ENCODE measurements at places on chromosomes 2 and 18.

DNA sequence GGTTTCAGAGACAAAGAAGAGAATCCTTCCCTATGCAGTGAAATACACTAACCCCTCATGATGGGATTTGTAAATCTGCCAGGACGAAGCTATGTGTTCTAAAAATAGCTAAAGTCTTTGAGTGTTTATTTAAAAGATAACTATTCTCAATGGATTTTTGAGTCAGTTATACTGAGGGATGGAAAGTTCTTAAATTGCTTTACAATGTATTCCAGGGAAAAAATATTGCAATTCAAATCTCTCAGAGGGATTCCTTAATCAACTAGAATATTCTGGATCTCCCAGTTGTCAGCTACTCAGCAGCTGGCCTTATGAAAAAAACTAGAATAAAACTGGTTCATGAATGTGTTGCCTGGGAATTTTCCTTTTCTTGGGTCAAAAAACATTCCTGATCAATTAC lies 312.4 kb downstream of the PLCL1 start:
- no peak for DNase-seq

GRCh38 chr2:159840616-159841015 lies 42.6 kb upstream of the CD302 start:
- no peak for DNase-seq

DNA sequence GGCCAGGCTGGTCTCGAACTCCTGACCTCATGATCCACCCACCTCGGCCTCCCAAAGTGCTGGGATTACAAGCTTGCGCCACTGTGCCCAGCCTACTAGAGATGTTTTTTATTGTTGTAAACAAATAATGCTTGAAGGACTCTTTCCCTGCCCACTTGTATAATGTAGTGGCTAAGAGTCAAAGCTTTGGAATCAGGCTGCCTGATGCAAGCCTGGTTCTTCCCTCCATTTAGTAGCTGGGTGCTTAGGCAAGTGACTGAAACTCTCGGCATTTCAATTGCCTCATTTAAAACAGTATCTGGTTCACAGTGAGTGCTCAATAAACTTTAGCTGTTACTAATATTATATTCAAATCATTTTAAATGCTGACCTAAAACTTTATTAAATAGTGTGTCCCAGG lies 264.0 kb upstream of the FBXO11 start:
- no peak for DNase-seq

DNA sequence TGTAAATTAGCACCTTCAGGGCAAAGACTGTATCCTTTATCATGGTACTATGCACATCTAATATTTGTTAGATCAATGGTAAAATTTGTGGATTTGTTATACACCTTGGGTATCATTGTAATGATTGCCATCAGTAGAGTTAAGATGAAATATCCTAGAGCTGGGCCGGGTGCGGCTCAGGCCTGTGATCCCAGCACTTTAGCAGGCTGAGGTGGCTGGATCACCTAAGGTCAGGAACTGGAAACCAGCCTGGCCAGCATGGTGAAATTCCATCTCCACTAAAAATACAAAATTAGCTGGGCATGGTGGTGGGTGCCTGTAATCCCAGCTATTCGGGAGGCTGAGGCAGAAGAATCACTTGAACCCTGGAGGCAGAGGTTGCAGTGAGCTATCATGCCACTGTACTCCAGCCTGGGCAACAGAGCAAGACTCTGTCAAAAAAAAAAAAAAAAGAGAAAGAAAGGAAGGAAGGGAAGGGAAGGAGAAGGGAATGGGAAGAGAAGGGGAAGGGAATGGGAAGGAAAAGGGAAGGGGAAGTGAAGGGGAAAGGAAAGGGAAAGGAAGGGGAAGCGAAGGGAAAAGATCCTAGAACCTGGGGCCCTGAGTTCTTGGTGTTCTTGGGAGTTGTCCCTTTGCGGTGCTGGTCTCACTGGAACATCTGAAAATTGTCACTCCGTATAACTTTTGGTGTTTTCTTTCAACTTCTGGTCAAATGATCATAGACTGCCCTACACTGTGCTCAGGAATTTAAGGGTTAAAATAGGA lies 71.1 kb upstream of the NEUROD1 start:
- no peak for DNase-seq

DNA sequence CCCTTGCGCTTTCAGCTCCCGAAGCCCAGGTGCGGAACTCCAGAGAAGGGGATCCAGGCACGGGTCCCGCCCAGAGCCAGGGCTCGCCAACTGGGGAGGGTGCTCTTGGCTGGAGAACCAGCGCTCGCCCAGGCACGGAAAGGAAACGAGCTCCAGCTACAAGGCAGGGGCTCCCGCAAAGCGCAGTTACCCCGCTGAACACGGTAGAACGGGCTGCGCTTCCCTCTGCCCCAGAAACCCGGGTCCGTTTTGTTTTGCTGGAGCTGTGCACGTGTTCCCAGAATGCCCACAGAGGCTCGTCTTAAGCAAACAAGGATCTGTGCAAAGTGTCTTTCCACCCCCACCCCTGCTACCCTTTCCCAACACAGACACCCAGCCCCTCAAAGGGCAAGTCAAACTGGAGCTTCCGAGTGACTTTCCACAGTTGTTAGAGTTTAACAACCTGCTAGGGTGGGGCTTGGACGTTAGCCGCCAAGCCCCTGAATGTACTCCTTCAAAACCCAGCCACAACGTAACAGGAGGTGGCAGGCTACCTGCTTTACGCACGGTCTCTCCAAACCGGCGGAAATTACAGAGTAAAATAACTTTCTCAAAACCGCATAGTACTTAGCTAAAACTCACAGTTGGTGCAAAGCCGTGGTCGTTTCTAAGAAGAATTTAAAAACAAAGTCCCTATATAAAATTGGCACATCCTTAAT lies 775 bp downstream of the RNF125 start:
- peak; percentile 54 for DNase-seq

DNA sequence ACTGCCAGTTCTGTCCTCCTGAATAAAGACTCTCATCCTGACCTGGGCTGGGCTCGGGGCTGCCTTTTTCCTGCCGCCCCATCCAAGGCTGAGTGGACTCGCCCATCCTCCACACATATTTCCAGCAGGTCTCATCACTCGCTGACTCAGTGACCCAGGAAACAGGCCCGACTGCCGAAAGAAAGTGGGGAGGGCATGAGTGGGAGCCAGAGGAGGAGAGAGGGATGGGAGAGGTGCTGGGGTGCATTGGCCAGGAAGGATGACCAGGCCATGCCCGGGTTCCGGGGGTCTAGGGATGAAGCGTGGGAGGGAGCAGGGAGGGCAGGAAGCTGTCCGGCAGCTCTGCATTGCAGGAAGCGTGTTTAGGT lies 66.7 kb downstream of the TWIST2 start:
- DNase-seq, result no peak

DNA sequence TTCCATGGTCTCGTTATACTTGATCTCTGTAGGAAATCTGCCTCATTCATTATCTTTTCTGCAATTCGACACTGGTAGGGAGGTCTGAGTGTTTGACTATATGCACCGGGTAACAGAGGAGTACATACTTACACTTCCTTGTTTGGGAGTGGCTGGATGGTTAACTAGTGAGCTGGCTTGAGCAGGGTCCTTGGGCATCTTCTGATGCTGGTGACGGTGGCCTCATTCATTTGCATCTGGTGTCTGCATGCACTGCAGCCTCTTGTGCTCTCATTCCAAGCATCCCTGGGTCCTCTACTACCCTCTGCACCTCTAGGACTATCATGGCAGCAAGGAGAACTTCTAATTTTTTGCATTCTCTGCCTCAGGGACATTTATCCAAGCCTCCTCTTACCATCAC lies 100.0 kb upstream of the TCF4 start:
- DNase-seq, result no peak

GRCh38 chr2:16248571-16249105 lies 308.3 kb downstream of the MYCN start:
- DNase-seq, result no peak

DNA sequence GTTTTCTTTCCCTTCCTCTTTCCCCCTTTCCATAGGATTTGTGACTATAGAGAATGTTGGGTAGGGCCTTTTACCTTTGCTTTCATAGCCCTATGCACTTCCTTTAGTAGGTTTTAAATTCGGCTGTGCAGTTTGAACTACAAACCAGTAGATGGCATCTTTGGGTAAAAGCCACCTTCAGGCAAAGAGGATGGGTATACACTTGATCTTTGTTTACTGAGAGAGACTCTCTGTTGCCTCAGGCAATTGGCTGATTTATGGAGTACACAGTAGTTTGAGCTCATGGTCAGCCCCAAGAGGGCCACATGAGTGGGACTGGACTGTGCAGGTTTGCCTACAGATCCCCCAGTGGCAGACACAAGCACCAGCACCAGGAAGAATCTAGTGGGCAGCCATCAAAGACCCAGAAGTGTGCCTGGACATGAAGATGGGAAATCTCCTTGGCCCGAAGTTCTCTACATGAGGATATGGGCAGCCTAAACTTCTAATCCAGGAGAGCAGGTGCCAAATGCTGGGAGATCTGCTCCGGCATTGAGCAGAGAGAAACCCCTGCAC lies 1304.3 kb upstream of the DDX18 start:
- DNase-seq, result no peak

DNA sequence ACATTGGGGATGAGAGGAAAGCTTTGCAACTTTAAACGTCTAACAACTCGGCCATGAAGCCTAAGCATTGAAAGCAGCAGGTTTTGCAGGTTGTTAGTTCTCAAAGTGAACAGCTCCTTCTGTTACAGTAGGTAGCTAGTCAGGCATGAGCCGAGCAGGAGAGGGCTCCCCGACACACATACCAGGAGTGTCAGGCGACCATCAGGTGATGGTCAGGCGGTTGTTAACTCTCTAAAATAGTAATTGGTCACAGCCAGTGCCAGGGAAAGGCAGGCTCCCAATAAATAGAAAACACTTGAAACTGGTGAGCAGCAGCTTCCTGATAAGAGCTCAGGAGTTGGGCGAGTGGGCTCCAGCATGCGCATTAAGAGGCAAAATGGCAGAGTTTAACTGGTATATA lies 53.5 kb upstream of the DAPL1 start:
- DNase-seq, result no peak

GRCh38 chr2:206392118-206392517 lies 51.2 kb upstream of the ADAM23 start:
- peak; percentile 8 for DNase-seq

DNA sequence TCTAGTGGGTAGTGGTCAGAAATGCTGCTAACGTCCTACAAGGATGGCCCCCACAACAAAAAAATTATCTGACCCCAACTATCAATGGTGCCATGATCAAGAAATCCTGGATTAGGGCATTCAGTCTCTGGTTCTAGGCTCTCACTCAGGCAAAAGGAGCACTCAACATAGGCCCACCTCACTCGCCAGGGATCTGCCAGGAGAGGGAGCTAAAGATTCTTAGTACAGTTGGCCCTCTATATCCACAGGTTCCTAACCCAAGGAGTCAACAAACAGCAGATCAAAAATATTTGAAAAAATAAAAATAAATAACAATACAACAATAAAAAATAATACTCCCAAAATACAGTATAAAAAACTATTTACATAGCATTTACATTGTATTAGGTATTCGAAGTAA lies 10.0 kb downstream of the SLC4A5 start:
- DNase-seq, result peak; percentile 7

DNA sequence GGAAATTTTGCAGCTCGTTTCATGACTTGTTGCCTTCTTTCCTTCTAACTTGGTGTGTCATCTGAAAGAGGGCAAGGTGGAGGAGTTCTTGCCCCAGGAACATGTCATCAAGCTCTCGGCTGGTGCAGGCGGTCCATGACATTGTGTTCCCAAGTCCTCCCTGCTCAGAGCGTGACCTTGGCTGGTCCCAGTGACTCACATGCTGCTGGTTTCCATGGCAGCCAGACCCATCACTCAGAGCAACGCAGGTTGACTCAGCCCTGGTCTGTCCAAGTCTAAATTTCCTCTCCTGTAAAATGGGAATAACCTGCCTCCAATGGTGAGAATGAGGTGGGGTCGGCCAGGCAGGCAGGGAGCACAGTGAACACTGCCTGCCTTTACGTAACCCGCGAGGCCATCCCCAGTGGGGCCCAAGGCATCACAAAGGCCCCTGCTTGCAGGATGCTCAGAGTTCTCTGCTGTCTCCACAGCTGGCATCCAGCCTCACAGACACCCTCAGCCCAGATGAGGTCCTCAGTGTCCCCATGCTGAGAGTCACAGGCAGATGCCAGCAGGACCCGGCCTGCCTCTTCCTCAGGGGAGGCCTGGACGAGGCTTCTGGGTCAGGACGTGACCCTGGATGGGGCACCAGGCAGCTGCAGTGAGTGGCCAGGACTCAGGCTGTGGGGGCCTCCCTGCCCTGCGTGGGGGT lies 143.7 kb downstream of the TPO start:
- DNase-seq, result no peak

- DNase-seq, result no peak
Measured at GRCh38 chr2:205792908-205793307, 110.6 kb downstream of the NRP2 start.

DNA sequence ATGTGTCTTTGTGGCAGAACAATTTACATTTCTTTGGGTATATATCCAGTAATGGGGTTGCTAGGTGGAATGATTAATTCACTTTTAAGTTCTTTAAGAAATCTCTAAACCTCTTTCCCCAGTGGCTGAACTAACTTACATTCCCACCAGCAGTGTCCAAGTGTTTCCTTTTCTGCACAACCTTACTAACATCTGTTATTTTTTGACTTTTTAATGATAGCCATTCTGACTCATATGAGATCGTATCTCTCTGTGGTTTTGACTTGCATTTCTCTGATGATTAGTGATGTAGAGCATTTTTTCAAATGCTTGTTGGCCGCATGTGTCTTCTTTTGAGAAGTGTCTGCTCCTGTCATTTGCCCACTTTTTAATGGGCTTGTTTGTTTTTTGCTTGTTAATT lies 43.1 kb upstream of the PTH2R start:
- no peak for DNase-seq

DNA sequence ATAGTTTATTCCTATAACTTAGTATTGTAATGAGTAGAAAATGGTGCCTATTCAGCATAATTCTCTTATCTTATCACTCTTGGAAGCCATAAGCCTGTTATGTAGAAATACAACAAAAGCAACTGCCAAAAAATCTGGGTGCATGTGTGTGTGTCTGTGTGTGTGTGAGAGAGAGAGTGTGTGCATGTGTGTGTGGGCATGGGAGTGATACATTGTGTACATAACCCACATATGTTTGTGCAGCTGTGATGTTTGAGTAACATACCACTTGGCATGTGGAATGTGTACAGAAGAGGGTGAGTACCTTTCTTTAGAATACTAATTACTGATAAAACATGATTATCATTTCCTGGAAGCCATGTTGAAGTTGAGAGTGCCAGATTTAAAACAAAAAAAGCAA lies 642.3 kb upstream of the SYT4 start:
- DNase-seq, result no peak

GRCh38 chr2:59018737-59019136 lies 777.6 kb upstream of the FANCL start:
- no peak for DNase-seq

GRCh38 chr2:143553261-143553660 lies 424.0 kb downstream of the ARHGAP15 start:
- DNase-seq, result peak; percentile 14

DNA sequence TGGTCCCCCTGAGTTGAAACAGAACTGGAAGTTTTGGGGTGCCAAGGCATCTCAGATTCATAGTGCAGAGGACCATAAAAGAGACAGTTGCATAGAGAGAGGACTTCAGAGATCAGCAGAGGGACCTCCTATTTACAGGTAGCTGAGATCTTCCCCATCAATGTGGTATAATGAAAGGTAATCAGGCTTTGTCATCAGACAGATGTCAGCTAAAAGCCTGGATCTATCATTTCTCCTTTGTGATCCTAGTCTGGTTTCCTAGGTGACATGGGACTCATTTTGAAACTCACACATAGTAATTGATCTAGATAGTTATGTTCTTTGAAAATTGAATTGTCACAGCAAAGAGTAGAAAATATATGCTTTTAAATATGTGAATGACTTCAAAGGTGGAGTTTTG lies 443.5 kb upstream of the MAP2 start:
- DNase-seq, result no peak

Measured in activated naive CD8-positive, alpha-beta T cell treated with anti-CD3 and anti-CD28 coated beads for 36 hours (primary cell).